Cardiac ventricle fibroblast (primary cell): ENCODE measurements at places on chromosomes 6 and 20. TPM values are rescaled to one million over a fixed set of nuclear protein-coding genes. Genes with fewer than 3 reads are reported as not detected.

SASH1 gene
- total RNA-seq, result 27.6 and 35.2 TPM in 2 replicates

FOXF2 gene
- 0.83 and 1.2 TPM in 2 replicates for total RNA-seq

TUBB1 gene
- not detected in 2 replicates for total RNA-seq

CEBPB gene
- total RNA-seq, result 56.4 and 64.3 TPM in 2 replicates

SEL1L2 gene
- not detected in 2 replicates for total RNA-seq

PIGU gene
- 10.3 and 12.6 TPM in 2 replicates for total RNA-seq

GTSF1L gene
- total RNA-seq, result not detected in 2 replicates

SUPT3H gene
- total RNA-seq, result 2.0 and 6.8 TPM in 2 replicates

SLC22A16 gene
- 0.39 and 0.62 TPM in 2 replicates for total RNA-seq
